ENCODE measurements at places on chromosomes 5 and 9.

- no peak for DNase-seq
These were observed 176.7 kb downstream of the PRDM9 start for GRCh38 chr5:23684103-23684502.

DNA sequence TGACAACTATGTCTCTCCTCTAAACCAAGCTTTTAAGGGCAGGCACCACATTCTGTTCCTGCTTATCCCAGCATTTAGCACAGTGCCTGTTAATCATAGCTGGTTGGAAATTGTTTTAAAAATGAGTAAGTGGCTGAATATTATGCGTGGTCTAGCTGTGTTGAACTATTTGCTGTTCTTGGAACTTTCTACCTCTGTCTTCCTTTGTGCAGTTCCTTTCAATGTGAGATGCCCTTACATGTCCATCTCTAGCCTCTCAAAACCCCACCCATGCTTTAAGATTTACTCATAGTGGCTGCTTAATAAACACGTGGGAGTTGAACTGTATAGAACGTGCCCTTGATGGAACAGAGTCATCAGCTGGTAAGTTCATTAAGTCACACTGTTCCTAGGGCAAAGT is 34.5 kb downstream of the C9orf57 start:
- no peak for DNase-seq

DNA sequence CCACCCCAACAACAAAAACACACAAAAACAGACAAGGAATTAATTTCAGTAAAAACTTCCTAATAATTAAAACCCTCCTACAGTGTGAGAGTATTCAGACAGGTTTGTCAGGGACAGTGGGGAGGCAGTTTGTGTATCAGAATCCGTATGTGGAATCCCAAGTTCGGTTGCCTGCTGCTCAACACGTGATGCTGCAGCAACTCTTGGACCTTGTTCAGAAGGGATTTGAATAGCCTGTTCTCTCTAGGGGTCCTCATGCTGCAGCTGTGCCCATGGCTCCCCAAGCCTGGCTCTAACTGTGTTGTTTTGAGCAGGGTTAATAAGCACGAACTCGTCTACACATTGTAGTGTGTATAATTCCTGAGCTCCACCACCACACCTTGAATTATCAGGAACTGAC is 28.7 kb downstream of the TLE4 start:
- no peak for DNase-seq

GRCh38 chr5:14417792-14418765 is 163.5 kb upstream of the OTULINL start:
- no peak for DNase-seq

DNA sequence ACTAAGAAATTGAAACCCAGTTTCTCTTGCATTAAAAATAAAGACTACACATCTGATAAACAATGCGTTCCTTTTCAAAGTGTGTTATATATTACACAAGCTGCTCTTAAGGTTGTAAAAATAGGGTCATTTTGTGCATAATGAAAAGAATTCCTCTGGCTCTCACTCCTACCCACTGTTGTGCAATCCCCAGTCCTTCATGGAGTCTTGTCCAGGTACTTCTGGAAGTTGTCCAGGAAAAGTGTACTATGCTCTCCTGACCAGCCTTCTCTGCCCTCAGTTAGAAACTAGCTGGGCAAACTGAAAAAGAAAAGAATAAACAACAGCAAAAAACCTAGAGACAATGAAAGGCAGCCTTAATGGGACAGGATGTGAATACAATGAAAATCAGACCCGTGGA is 345.5 kb upstream of the PAPPA start:
- DNase-seq = no peak

DNA sequence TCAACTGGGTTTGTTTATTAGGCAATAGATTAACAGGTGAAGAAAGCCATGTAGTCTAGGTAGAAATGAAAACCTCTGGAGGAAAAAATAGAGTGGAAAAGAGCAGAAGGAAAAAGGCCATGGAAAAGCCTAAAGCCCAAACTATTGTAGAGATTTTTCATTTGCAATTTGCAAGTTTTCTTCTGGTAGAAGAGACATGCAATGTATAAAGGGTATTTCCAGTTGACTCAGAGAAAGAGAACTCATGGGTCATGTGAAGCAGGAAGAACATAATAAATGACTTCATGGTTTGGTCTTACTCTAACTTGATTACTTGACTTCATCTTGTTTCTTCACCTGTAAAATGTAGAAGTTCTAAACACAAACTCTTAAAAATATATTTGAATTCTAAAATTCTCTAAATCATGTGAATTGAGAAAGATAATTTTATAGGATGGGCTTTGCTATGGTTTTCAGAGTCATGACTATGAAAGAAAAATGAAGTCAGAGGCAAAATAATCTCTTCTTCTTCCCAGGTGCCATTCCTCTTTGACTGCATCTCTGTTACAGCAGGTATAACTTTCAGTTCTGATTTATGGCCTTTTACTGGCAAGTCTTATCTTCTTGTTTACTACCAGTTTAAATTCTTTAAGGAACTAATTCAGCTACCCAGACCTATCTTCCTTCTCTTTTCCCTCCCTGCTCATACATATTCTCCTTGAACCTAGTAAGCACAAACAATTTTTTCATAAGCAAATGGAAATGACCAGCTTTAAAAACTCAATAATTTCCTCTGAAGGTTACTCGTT is 47.7 kb upstream of the TMC1 start:
- no peak for DNase-seq

DNA sequence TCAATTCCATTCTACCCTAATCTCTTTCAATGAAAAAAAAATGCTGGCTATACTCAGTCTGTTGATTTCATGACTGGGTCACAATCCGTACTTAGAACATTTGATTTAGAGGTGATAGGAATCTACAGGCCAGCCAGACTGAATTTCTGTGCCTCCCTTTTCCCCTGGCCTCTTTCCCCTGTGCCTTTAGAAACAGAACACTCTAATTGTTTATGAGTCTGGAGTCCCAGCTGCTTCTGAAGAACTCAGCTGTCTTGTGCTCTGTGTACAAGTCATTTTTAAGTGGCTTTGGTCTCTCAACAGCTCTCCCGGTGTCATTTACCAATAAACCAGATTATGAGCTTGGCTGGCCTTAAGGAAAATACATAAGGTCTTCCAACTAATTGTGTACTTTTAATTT is 94.1 kb upstream of the ITGA2 start:
- DNase-seq = no peak

- no peak for DNase-seq
These were observed 119.7 kb downstream of the ZNF462 start for GRCh38 chr9:106982636-106983035.

GRCh38 chr9:135268981-135269380 is 181.5 kb downstream of the OLFM1 start:
- DNase-seq = no peak

- DNase-seq = no peak
These were observed 139.3 kb upstream of the NR3C1 start for GRCh38 chr5:143542798-143543144.

GRCh38 chr9:122325124-122325523 is 45.7 kb upstream of the PTGS1 start:
- no peak for DNase-seq
